Forelimb muscle (tissue), 1 donor: ENCODE measurements at places on chromosomes 13 and 19. TPM values are rescaled to one million over a fixed set of nuclear protein-coding genes. Genes with fewer than 3 reads are reported as not detected.

- DNase-seq: peak; percentile 50
Measured at GRCh38 chr13:111184458-111185401, 69.6 kb downstream of the ARHGEF7 start.

Gene IL12RB1
- polyA plus RNA-seq: 0.35 TPM

DNA sequence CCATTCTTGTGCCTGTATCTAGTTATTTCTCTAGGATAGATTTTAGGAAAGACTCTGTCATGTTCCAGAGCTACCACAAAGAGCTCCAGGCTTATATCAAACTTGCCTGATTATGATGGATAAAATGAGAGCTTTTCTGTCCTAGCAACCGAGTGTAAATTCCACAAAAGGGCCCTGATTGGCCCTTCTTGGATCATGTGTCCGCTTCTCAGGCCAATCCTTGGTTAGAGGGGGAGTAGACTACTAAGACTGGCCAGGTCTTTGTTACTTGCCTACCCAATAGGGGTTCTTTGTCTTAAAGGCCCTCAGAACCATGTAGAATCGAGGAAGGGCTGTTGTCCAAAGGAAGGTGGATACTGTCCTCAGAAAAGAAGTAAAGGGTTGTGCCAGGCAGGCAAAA is 2.4 kb downstream of the DHX34 start:
- DNase-seq: no peak

- DNase-seq: no peak
Measured at GRCh38 chr13:110388108-110388943, 81.2 kb downstream of the COL4A2 start.

DNA sequence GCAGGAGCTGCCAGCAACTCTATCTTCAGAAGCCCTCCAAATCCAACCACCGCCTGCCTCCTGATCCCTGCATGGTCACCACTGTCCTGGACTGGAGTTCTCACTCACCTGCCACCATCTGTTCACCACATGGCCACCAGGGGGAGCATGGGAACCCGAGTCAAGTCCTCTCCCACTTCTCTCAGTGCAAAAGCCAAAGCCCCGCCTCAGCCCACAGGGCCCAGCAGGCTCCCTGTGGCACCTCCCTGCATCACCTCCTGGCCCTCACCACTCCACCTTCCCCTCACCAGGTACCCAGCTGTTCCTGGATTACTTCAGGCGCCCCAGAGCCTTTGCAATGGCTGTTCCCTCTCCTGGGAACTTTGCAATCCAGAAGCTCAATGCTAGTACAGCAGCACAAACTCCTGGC is 5.3 kb downstream of the DHPS start:
- DNase-seq: no peak

- no peak for DNase-seq
Measured at GRCh38 chr13:101152184-101152583, 264.1 kb downstream of the NALCN start.

DNA sequence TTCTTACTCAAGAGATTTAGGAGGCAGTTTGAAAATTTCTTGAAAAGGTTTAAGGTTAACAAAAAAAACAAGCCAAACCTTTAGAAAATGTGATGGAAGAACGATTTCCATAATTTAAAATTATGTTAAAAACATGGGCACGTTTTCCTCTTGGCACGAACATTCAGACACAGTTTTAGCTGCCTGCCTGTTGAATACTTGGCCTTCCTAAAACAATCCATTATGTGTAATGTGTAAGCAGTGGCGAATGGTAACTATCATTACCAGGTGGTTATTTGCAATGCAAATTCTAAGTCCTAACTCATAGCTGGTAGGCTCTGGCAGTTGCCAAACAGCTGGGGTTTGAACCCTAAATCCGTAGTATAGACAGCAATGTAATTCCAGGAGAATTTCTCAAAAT is 1425.7 kb upstream of the SLC10A2 start:
- DNase-seq: no peak

GRCh38 chr19:39110263-39110967 is 15.2 kb upstream of the PAK4 start:
- no peak for DNase-seq

Gene SYNGR4
- not detected for polyA plus RNA-seq

Gene SIGLEC8
- not detected for polyA plus RNA-seq

DNA sequence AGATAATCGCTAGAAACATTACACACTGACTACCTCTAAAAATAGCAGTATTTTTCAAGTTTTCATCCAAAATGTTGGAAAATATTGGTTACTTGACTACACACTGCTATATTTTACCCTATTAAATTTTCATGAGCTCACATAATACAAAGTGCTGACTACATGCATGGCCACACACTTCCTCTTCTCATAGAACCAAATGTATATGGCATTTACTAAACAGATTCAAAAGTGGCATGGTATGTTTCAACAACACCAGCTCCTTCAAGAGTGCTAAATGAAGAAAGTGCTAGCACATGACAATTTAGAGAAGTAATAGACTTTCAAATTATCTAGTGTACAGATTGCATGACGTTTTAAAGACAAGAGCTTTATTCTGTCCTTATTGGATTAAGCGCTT is 780.4 kb upstream of the SLITRK6 start:
- no peak for DNase-seq
